ENCODE measurements at places on chromosomes 2 and 18.
A peak's percentile ranks its signal among the peaks of the same experiment; 100 is the strongest.

DNA sequence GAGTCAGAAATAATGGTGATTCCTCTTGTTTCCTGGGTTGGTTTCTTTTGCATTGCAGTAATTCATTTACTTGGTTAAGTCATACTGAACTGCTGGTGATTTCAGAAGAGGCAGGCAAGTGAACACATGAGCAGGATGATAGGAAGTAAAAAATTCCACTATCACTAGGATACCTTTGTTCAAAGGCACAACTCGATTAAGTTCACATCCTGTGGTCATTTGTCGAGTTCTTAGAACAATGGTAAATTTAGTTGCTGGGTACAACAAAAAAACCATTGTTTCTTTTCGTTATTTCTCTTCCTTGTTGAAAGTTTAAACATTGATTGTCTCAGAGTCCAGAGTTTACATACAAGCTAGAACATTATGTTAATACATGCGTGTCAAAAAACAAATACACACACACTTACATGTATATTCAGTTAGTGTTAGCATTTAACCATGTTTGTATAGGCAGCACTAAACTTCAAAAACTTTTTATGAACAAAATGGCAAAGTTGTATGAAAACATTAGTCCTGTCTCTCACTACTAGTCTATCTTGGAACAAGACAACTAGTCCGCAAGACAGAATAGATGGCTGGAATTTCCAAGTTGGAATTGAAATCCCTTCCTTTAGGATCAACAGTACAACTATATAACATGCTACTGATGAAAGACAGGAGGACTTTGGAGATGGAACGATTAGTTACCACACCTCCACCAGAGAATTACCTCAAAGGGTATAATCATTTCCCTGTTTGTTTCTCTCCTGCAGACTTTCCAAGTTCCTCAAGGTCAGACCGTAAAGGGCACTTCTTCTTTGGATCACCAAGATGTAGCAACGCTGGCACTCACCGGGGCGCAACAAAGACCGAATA is 26.2 kb downstream of the STK39 start:
- DNase-seq: no peak

- no peak for DNase-seq
Measured at GRCh38 chr2:12127638-12128037, 381.2 kb downstream of the LPIN1 start.

DNA sequence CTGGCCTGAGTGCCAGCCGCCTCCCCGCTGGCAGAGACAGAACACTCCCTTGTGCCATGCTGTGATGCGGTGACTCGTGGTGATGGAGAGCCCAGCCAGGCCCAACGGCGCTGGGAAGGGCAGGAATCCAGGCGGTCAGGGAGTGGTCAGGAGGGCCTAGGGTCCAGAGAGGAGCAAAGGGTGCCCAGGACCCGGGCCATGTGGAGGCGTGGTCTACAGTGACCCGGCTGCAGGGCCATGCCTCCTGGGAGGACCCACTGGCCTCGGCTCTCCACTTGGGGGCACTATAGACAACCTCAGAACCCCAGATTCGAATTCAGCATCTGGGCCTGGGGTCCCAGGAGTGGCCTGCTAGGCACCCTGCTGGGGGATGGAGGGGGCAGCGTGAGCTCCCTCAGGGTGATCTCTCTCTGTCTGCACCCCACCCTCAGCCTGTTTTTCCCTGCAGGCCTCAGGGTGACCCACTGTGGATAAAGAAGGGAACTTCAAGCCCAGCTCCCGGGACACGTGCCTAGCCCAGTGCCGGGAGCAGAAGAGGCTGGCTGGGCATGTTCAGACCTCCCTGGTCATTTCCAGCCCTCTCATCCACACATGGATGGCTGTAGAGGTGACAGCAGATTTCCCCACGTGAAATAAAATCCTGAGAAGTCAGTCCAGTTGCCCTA is 13.0 kb downstream of the AMER3 start:
- no peak for DNase-seq

DNA sequence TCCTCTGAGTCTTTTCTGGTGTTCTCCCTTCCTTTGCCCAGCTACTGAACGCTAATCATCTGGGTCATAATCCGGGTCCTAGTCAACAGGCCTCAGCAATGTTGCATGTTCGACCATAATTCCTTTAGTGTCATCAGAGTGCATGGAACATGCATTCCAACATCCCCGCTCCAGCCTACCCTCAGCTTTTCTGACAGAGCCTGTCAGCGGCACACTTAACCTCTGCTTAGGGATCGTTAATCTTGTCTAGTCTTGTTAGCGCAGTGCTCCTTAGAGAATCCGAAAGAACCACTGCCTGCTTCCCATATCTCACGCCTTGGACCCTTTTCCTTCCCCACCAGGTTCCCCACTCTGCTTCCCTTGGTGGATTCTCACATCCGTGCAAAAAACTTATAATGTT is 767.9 kb upstream of the ID2 start:
- no peak for DNase-seq

DNA sequence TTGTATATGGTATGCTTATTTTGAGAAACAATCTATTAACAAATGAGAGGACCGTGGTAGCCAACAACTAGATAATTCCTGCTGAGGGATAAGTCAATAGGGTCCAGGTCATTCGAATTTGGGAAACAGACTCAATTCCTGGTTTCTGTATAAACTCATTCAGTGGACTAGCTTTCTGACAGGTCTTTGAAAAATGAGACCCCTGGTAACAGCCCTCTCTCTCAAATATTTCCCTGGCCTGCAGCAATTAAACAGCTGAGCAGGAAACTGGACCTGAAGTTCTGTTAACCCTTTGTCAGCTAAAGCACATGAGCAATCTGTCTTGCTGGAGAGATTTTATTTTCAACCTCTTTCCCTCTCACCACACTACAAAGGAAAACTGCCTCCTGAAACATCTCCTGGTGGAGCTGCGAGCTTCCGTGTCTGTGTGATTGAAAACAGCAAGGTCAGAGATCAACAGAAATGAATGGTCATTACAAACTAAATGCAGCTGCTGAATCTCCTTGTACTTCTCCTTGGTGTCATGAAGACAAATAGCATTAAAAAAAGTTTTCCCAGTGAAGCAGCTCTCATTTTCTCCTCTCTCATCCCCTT is 70.3 kb upstream of the CCDC85A start:
- DNase-seq: no peak

DNA sequence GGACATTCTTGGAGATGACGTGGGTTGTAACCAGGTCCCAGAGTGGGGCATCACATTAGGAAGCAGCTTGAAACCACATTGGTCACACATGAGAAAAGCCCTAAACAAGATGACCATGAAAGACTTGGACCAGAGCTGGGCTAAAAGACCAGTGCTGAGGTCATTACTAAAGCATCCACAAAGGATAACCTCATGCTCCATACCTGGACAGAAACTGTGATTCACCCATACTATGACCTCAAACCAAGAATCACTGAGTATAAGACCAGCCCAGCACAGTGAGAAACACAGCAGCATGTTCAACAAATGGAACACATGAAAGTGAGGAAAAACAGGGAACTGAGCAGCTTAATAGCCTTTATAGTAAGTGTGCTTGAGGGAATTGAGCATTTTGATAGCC is 635.5 kb upstream of the NETO1 start:
- no peak for DNase-seq

DNA sequence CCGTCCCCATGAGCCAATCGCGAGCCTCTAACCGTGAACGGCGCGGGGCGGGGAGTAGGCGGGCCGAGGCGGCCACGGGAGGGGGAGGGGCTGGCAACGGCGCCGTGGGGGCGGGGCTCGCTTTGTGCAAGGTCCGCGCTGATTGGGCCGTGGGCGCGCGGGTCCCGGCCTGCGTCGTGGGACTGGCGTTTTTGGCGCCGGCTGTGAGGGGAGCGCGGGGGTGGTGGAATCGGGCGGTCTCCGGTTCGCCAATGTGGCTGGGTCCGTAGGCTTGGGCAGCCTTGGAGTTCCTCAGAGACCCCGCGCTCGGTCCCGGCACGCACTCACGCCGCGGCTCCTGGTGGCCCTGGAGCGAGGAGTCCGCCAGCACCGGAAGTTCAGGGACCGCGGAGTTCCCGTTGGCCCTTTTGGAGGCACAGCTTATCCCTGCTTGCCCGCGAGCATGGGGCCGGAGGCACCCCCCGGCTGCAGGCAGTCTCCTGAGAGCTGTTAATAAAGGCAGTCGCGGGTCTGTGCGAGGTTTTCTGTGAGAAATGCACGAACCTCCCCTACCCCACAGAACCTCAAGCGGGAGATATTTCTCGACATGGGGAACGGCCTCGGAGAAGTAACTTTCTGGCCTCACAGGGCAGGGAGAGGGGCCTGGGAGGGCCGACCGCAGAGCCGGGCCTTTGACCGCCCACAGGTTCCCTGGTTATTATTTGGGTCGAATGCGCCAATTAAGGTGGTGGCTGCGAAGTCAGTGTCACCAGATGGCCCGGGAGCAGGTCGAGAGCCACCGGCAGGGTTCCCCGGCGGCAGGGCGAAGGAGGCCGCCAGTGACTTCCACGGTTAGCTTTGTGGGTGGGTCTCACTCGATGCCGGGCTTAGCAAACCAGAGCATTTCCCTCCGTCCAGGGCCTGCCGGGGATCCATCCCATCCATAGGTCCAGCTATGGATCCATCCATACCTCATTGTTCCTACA is 574 bp upstream of the NCL start:
- peak; percentile 93 for DNase-seq

- no peak for DNase-seq
Measured at GRCh38 chr18:59788791-59789106, 91.5 kb upstream of the CCBE1 start.

GRCh38 chr2:97951155-97951680 is 44.5 kb downstream of the TMEM131 start:
- DNase-seq: no peak

GRCh38 chr2:236321415-236321814 is 57.2 kb upstream of the ASB18 start:
- DNase-seq: no peak

- DNase-seq: no peak
Measured at GRCh38 chr2:240716130-240716798, 24.6 kb downstream of the AQP12A start.
